Stimulated activated CD4-positive, alpha-beta T cell treated with anti-CD3 and anti-CD28 coated beads, Interleukin-1b, Interleukin-23, amount 100 ng/mL, for 48 hours (primary cell): ENCODE measurements at places on chromosomes 7 and 10.

- DNase-seq: no peak
Measured at GRCh38 chr10:90912174-90912573, 8.7 kb downstream of the ANKRD1 start.

DNA sequence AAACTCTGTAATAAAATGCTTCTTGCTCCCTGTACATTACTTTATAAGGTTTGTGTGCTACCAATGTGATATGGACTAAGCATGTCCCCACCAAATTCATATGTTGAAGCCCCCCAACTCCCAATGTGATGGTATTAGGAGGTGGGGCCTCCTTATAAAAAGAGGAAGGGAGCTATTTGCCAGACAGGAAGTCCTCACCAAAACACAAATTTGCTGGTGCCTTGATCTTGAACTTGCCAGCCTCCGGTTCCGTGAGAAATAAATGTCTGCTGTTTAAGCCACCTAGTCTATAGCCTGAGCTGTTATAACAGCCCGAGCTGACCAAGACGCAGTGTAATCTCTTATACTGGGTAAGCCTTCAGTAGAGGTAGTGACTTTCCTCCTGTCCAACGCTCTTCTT lies 114.5 kb downstream of the INHBA start:
- no peak for DNase-seq

DNA sequence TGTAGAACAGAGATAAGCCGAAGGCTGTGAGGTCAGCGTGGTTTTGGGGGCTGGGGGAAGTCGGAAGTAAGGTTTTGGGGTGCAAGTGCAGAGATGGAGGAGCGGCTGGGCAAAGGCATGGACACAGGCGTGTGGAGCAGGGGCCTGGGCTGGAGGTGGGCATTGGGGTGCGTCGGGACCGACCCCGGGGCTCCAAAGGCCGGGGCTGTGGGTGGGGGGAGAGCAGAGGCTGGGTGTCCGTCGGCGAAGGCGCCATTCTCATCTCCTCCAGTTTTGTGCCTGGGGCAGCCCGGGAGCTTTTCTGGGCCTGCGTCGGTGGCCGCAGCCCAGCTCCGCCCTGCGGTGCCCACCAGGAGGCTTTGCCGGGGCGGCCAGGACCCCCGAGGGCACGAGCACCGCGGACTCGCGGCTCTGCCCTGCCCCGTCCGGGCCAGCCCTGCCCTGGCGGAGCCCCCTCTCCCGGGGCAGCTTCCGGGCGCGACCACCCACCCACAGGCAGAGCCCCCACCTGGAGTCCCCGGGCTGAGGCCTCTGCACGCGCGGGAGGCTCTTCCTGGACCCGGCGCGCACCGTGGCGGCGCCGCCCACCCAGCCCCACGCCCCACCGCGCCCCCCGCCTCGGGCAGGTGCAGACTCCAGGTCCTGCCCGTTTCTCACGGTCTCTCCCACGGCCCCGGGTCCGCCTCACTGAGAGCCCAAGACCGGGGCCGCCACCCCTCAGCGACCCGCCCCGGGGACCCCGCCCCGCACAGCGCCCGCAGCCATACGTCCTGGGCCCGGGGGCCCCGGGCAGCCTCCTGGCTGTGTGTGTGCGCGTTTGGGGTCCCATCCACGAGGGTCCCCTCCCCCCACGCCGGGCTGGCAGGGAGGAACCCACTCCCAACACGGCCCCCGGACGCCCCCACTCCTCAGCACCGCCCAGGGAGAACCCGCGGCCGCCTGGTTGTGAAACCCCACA lies 7.7 kb upstream of the SCART1 start:
- DNase-seq: no peak

- DNase-seq: no peak
Measured at GRCh38 chr10:46033602-46034011, 3.2 kb upstream of the NCOA4 start.

- peak; percentile 47 for DNase-seq
Measured at GRCh38 chr10:42866115-42866995, 83.8 kb downstream of the BMS1 start.

DNA sequence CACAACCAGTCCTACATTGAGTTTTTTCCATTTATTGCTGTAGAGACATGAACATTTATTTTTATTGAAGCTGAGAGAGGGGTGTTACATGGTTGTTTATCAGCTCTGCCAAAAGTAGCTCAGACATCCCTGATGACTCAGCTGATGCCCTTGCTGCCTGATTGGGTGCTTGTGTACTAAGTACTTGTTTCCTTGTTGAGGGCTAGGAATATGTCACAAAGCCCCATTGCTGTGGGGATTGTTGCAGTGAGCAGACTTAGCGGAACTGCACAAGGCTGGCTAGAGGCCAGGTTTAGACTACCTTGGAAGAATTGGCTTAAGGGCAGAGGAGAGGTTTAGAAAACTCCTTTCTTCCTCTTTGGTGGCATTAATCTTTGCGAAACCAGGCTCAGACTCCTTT lies 110.6 kb downstream of the AUTS2 start:
- DNase-seq: no peak

- no peak for DNase-seq
Measured at GRCh38 chr7:38671911-38672905, 41.0 kb upstream of the AMPH start.

- DNase-seq: no peak
Measured at GRCh38 chr7:152330827-152331226, 105.0 kb downstream of the KMT2C start.

- no peak for DNase-seq
Measured at GRCh38 chr10:118939211-118940007, 90.1 kb upstream of the NANOS1 start.
